ENCODE measurements at places on chromosomes 2 and 18.

DNA sequence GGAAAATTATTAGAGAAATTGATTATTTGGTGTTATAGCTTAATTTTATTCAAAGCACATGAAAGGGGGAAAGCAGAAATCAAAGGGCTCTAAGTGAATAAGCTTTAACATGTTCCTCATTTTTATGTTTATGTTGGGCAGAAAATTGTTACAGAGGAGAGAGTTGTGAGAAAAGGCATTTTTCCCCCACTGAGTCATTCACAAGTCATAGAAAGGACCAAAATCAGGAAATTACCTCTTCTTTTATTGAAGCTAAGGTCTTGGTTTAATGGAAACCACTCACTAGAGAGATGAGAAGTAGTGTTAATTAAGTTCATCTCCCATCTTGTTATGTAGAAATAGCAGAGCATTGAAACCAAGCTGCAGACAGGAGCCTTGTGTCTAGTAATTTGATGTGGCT lies 175.3 kb upstream of the THUMPD2 start:
- DNase-seq = no peak

DNA sequence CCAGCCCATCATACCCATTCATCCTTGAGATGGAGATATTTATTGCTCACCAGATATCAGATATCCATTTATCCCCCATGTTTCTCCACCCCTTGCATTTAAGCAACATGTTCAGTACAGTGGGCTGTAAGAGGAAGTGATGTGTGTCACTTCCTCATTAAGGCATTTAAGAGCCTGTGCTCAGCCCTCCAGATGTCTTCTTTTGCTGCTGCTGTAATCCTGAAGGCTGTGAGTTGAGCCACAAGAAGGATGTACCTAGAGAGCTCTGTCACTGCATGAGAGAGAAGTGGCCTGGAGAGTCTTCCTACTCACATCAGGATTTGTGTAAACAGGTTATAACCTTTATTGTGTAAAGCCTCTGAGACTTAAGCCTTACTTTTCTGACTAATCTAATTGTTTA lies 151.8 kb upstream of the UNC80 start:
- no peak for DNase-seq

GRCh38 chr18:59451963-59452362 lies 92.9 kb upstream of the LMAN1 start:
- no peak for DNase-seq

DNA sequence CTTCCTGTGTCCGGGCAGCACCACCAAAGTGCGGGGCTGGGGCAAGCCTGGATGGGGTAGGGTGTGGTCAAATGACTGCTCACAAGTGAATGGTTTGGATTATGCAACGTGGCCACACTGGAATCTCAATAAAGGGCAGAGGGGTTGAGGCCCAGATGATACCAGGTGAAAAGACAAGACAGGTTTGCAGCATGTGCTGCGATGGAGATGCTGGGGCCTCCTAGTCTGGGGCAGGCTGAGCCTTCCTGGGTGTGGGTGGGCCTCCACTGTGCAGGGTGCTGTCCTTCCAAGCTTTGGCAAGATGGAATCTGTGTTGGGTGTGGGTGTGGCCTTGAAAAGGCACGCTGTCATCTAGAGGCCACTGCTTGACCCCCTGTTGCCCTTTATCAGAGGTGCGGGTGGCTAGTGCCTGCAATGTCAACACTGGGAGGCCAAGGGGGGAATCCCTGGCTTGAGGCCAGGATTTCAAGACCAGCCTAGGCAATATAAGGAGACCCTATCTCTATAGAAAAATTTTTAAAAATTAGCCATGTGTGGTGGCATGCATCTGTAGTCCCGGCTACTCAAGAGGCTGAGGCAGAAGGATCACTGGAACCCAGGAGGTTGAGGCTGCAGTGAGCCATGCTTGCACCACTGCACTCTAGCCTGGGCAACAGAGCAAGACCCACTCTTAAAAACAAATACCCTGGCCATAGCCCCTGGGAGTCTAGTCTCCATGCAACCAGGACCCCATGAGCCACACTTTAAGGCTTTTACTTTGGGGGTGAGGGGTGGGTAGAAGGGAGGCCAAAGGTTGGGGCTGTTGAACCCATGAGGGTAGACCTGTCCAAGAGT lies 13.8 kb downstream of the RRM2 start:
- no peak for DNase-seq

DNA sequence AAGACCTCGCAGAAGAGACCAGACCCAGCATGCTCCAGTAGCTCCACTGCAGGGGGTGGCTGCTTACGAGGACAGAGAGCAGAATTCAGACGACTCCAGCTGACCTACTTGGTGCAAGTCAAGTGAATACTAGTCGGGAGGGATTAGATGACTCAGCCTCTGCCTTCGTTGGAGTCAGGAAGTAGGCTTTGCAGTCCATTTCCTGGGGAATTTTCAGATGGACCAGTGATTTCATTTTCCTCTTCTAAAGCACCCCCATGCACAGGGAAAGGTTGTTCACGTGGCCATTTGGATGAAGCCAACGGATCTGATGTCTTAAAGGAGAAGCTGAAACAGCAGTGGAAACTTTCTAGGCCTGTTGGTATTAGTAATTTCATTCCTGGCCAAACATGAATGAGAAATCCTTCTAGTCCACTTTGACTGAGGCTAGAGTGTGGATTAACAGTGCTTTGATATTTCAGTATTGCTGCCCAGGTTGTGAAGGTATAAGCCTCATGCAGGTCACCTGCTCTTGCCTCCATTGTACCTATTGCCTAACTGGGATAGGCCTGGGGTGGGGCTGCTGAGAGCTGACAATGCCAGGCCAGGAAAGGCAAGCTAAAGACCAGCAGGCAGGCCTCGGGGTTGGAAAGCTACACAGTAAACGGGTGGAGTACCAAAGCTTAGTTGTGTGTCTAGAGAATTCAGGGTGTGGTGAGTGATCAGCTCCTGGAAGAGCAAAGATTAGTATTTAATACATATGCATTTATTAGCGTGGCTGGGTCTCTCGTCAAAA lies 117.6 kb upstream of the FOSL2 start:
- DNase-seq = peak; percentile 71

DNA sequence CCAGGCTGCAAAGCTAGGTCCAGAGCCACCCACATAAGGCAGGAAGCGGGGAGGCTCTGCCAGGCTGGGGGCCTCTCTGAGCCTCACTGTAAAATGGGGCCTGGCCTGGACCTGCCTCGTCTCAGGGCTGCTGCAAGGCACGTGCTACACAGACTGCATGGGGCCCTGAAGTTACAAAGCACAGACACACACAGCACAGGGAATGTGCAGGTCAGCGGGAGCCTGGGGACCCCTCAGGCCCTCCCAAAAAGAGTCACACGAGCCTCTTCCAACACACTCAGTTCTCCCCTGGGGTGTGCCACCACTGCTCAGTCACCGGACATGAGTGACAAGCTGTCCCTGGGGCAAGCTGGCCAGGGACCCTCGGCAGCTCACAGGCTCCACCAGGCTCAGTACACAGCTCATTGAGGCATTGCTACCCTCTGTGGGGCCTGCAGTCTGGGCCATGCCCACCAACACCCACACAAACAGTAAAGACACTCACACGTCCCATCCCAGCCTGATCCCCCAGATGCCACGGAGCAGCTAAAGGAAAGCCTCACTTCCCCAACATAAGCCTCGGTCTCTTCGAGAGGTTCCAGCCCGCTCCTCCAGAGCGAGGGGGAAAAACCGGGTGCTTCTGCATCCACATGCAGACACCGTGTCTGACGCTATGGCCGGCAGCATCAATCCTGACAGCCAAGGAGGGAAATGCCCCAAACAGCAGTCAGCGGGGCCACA lies 33.7 kb downstream of the BOK start:
- DNase-seq = no peak

DNA sequence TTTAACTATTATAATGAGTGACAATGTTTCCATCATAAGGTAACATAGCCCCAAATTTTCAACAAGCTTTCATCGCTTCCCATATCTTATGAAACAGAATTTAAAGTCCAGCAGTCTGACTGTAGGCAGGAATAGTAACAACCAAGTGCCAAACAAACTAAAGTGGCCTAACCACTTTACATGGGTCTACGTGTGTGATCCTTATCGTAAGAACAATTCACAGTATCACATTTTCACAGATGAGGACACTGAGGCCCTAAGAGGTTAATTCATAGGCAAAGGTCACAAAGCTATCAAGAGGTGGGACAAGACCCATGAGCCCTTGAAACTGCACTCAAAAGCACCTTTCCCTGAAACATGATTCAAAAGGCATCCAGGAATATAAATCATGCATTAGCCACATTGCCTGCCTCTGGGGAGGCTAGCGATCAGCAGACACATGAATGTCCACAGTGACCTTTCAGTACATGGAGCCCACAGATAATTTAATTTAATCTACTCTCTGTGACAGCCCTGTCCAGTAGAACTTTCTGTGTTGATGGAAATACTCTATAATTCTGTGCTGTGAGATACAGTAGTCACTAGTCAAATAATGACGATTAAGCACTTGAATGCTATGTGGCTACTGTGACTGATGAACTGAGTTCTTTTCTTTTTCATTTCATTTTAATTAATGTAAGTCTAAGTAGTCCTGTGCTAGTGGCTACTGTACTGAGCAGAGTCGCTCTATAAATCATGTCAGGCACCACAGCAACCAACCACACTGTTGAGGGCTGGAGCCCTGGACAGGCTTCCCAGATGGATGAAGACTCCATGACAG lies 30.3 kb downstream of the KIDINS220 start:
- no peak for DNase-seq

- no peak for DNase-seq
Measured at GRCh38 chr18:43863180-43863579, 585.9 kb upstream of the SYT4 start.

GRCh38 chr2:15733867-15734673 lies 142.4 kb downstream of the DDX1 start:
- no peak for DNase-seq

DNA sequence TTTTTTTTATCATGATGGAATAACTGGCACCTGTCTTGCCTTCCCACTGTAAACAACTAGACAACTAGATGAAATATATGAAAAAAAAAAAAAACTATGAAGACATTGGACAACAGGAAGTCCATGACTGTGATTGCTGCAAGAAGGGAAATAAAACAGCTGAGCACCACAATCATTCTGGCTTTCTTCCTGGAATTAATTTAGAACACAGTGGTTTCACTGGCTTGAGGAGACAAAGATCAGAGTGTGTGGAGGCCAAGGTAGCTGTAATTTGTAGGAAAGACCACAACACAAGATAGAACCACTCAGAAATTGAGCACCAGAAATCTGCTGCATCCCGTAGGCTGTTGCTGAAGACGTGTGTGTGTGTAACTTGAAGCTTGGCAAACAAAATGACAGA lies 121.1 kb upstream of the PID1 start:
- no peak for DNase-seq

DNA sequence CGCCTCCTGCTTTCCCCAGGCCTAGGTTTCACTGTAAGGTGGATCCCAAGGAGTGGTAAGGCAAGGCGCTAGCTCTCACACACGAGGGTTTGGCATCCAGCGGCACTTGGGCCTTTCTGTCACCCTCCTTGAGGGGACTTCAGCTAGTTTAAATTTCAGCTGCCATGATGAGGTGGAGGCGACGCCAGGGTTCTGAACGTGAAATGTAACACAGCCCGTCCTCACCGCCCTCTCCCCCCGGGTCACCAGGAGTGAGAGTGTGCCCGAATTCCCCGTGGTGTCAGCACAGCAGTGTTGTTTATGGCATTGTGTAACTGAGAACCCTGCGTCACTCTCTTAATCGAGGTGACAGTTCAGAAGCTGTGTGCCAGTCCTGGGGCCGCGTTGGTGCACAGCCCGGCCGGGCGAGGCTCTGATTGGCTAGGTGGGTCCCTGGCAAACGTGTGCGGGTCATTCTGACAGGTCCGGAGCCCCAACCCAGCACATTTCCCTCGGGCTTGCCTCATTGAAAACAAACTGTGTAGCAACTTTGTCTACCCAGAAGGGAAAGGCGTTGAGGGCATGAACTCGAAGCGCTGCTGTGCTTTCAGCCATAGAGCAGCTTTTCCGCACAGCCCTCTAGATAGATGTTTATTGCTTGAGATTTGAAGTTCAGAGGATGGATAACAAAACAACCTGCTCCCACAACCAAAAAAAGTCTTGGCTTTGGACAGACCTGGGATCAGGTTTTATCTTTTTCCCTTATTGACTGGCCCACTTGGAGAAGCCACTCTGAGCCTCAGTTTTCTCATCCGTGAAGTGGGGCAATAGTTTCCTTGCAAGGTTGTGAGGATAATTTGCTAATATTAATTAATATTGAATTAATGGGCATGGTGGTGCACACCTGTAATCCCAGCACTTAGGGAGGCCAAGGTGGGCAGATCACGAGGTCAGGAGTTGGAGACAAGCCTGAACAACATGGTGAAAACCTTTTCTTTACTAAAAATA lies 4.9 kb downstream of the CIDEA start:
- no peak for DNase-seq

GRCh38 chr2:65329525-65329924 lies 101.9 kb downstream of the ACTR2 start:
- no peak for DNase-seq

DNA sequence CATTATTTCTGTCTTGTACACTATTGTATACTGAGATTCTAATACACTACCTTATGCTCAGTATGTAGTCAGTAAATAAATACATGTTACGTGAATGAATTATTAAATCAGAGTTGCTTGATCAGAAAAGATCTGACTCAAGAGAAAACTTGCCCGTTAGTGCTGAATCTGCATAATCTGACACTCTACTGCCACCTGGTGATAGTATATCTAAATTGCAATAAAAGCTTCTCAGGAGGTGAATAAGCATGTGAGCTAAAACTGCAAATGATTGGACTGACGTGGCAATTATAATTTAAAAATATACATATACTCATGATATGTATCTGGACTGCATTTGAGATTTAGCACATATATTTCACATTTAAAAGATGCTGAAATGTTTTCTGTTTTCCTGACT lies 70.4 kb downstream of the KIAA1328 start:
- DNase-seq = peak; percentile 55

GRCh38 chr2:26185304-26185928 lies 12.5 kb downstream of the GAREM2 start:
- DNase-seq = no peak

GRCh38 chr2:176079831-176080539 lies 3.8 kb downstream of the EVX2 start:
- DNase-seq = peak; percentile 58

GRCh38 chr18:40375837-40376236 lies 1579.2 kb upstream of the PIK3C3 start:
- DNase-seq = no peak

DNA sequence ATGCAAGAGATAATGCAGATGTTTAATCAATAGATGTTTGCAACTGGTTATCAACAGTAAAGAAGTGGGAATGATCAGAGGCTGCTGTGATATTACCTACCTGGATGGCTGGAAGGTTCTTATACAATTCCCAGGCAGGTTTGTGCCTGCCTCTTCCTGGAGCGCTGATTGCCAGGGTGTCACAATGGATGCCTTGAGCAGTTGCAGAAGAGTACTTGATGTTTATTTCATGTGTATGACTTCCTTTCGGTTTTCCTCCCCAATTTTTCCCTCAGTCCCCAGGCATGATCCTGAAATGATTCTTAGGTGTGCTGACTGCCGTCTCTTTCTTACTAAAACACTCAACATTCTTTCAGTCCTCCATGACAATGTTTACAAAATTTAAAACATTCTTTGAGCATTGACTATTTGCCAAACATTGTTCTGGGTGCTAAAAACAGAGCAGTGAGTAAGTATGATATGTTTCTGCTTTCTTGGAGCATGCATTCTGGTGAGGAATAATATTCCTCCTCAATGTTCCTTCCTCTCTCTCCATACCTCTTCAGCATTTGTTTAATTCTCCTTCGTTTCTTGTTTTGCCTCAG lies 416.6 kb upstream of the TRIB2 start:
- no peak for DNase-seq

Measured in activated CD4-positive, alpha-beta T cell treated with anti-CD3 and anti-CD28 coated beads, Interleukin-2, Interleukin-6, amounts not matched to agents 100 ng/mL and 50 ng/mL, durations not matched to agents 16 hours and 8 hours (primary cell).